ENCODE measurements at places on chromosomes 7 and 10.

DNA sequence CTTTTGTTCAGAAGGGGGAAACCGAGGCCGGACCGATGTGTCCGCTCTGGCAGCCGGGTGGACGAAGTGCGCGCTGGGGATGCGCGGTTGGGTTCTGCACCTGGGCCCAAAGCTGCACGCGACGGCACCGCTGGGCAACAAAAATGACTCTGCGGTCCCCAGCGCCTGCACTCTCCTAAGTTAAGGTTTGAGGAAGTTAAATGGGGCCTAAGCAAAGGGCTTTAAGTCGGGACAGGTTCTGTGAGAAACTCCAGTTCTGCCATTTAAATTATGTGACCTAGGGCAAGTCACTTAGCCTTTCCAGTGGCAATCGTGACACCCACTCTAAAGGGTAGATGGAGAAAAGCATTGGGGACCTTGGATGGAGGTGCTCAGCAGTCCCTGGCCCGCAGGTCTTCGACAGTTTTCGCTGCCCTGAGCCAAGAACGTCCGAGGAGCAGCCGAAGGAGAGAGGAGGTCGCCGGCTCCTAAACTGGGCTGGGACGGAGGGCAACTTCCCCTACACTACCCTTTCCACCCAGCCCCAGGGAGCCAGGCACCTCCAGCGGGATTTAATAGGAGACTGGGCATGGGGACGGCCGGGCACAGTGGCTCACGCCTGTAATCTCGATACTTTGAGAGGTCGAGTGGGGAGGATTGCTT lies 534 bp upstream of the ACBD5 start:
- DNase-seq, result peak; percentile 67

DNA sequence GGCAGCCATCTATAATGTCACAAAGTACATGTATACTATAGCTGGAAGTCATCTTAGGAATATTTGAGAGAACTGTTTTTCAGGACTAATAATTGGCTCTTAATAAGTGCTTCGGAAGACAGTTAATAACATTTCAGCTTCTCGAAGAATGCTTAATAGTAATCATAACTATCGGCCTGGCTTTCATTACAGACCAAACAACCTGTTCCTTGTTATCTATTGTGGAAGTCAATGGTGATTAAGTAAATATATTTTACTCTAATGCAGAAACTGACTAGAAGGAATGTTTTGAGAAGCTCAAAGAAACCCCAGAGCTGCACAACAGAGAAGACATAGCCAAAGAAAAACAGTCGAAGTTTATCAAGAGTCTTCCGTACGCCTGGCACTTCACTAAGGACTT lies 106.8 kb upstream of the FAM133B start:
- no peak for DNase-seq

DNA sequence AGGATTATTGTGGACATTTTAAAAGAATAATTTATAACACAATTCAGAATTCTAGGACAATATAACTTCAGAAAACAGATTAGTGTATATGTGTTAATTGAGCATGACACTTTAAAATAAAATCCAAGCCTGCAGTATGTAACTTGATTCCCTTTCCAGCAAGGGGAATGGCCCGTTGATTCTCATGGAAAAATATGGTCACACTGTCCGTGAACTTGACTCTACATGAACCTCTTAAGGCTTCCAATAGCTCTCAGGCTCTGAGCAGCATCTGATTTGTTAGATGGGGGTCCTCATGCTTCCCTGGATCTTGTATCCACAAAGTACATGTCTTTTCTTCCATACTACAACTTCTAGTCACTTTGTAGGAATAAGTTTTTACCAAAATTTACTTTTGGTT lies 85.5 kb upstream of the AKR1E2 start:
- no peak for DNase-seq

GRCh38 chr7:141012044-141012685 lies 2.6 kb downstream of the MRPS33 start:
- peak; percentile 53 for DNase-seq

DNA sequence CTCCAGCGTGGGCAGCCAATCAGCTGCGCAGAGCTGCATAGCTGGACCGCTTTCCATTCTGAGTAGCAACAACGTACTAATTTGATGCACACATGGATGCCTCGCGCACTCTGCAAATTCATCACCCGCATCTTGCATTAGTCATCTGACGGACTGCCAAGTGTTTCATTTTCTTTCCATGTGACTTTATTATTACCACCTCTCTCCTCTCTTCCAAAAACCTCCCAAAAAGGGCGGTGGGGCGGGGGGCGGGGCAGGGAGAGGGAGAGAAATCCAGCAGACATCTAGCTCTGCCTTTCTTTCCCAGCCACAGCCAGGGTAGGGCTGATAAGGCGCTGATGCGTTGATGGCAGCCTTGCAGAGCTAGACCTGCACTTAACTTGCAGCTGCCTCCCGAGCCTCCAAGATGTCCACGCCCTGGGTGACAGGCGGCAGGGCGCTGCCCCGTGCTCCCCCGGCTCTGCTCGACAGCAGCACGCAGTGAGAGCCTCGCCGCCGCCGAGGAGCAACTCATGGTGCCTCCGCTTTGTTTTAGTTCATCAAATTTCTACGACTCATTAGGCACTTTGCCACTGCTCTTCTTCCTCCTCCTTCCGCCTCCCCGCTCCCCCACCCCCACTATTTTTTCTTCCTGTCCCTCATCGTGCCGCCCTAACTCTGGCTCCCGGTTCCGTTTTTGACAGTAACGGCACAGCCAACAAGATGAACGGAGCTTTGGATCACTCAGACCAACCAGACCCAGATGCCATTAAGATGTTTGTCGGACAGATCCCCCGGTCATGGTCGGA lies 147.3 kb downstream of the CELF2 start:
- peak; percentile 85 for DNase-seq

GRCh38 chr10:130463104-130463875 lies 327.1 kb downstream of the GLRX3 start:
- DNase-seq, result no peak

DNA sequence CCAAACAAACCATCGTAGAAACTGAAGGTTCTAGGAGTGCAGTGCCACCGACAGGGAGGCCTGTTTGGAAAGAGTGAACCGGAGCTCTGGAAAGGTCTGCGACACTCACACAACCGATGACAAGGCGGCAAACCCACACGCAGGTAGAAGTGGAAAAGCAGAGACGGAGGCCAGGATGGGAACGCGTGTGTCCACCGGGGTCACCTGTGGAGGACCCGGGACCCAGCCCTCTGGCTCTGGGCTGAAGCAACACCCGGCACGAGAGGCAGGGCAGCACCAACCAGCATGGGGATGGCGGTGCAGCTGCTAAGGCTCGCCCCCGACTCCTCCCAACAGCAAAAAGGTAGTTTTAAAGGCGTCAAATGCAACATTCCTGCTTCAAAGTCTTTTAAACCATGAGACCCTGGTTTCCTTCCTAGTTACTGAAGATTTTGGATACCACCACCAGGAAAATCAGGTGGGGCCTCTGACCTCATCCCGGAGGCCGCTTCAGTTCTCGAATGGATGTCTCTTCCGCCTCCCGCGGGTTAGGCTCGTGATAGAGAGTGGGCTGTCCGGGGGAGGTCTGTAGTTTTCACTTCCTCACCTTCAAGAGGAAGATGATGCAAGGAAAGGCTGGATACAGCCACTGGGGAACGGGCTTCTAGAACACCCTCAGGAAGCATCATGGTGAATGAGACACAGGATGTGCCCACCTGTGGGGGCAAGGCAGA lies 115.5 kb downstream of the SMURF1 start:
- peak; percentile 48 for DNase-seq

DNA sequence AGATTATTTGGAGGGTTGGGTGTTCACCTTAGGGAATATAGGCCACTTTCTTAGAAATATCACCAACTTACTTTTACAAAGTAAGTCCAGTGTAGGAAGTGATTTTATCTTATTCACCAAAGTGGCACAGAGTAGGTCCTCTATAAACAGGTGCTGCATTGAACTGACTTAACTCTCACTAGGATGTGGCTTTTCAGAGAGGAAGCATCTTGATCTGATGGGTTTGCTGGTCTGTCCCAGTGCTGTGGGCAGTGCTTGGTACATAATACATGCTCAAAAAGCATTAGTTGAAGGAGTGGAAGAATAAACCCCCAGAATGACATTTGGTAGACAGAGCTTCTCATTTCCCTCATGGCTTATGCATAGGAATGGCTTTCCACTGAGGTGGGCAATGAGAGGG lies 334.7 kb downstream of the LRMDA start:
- DNase-seq, result no peak

DNA sequence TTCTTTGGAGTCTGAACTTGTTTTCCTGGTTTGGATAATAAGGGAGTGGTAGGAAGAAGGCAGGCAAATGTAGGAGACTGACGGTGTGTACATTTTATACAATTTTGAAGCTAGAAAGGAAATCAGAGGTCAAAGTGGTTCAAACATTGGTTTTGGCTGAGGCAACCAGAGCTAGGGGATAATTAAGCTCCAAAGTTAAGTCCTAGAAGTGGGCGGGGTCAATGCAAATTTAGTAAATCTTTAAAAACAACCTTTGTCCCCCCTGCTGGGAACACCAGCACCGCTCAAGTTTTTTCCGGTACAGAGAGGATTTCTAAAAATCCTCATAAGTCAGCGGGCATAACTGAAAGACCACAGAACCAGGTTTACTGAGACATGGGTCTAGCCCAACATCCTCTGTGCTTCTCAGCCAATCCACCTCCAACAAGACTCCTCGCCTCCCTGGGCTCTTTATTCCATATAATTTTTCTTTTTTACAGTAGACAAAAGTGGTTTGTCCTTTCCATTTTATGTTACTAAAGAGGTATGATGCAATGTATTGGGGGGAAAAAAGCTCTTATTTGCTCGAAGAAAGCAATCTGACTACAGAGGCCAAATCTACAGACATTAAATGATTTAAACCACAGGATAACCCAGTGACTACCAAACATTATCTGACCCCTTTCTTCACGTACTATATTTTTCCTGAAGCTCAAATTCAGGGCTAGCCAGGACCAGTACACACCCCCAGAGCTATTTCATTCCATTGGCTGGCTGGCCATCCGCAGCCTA lies 1.6 kb downstream of the GLUD1 start:
- no peak for DNase-seq

DNA sequence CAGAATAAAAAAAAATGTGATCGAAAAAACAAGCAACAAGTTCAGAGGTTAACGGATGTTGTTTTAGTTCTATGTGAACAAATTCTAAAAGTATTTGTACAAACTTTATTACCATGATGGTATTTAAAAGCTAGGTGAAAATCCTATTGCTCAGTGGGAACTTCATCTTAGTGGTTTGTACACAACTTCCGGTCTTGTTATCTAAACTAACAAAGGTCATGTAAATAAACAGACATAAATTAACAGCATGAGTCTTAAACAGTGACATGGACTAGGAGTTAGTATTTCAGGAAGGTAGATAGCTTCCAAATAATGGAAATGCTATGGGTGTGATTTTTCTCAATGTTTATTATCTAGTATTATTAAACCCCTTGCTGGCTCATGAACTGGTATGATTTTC lies 83.8 kb downstream of the SPAG6 start:
- no peak for DNase-seq

DNA sequence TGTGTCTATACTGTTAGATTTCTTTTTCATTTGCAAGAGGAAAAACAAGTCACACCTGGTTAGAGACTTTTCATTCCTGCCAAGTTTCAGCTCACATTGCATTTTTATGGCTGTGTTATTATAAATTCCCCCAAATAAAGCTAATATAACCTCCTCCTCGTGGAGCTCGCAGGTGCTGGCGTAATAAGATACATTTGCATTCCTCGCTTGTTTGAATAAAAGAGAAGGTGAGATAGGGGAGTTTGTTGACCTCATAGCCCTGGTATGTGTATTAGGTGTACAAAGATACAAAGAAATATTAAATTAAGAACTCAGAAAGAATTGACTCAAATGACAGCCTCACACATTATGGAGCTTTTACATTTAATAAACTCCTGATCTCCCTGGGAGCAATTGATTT lies 257.7 kb upstream of the SP8 start:
- no peak for DNase-seq

- DNase-seq, result no peak
Measured at GRCh38 chr10:112728997-112729396, 221.1 kb upstream of the TCF7L2 start.

GRCh38 chr7:28595801-28596200 lies 183.5 kb downstream of the CREB5 start:
- no peak for DNase-seq

DNA sequence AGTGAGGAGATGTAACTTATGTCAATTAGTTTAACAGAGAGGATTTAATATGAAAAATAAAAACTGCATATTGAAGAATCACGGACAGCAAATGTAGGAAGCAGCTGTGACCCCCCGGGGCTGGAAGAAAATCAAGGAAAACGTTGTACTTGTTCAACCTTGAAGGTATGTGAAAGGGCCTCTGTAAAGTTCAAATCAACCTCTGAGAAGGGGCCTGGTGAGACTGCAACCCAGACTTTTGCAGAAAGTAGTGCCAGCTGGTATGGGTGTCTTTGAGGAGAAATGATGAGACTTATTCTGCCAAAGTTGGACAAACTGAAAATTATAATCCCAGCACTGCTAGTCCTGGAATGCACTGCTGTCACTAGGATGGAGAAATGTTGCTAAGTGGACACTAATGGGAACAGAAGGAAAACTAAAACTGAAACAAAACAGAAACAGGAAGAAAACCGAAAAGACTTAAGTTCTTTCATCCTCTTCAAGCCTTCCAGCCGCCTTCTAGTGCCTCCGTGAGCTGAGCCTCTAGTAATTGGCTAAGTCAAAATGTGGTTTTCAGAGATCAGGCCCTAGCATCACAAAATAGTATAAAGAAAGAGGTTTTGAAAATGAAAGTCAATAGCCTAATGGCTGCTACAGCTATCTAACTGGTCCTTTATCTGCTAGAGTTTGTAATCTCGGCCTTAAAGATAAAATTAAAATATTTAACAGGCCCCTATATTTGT lies 253.7 kb upstream of the SORCS1 start:
- DNase-seq, result no peak

GRCh38 chr7:146926841-146927240 lies 810.2 kb downstream of the CNTNAP2 start:
- DNase-seq, result no peak

DNA sequence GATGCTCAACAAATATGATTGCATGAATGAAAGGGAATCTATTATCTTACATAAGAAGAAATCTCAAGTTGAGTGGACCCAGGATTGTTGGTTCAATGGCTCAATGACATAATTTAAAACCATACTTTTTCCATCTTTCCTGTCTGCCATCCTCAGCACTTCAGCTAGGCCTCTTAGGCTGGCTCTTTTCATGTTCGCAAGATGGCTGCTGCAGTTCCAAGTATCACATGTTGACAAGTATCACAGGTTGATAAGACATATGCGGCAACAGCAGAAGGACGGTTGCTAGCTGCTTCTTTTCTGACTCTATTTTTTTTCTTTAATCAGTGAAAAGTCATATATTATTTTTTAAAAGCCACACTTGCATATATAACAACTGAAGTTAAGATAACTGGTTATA lies 79.0 kb upstream of the CDK6 start:
- DNase-seq, result no peak

GRCh38 chr7:38102507-38102906 lies 75.5 kb upstream of the STARD3NL start:
- DNase-seq, result no peak

GRCh38 chr7:21999896-22000295 lies 54.2 kb upstream of the CDCA7L start:
- no peak for DNase-seq

- no peak for DNase-seq
Measured at GRCh38 chr7:70790215-70791073, 341.5 kb upstream of the GALNT17 start.

- no peak for DNase-seq
Measured at GRCh38 chr10:78847485-78847884, 221.3 kb upstream of the ZMIZ1 start.
